ENCODE measurements at places on chromosomes 16 and 17.
A peak's percentile ranks its signal among the peaks of the same experiment; 100 is the strongest.

GRCh38 chr17:44024271-44024663 is 9.5 kb upstream of the TMEM101 start:
- DNase-seq = no peak

GRCh38 chr17:34850964-34851363 is 110.3 kb downstream of the CCT6B start:
- no peak for DNase-seq

GRCh38 chr17:33837281-33837680 is 417.8 kb upstream of the CCL2 start:
- no peak for DNase-seq

GRCh38 chr17:2716649-2717048 is 5.1 kb upstream of the CLUH start:
- DNase-seq = no peak

DNA sequence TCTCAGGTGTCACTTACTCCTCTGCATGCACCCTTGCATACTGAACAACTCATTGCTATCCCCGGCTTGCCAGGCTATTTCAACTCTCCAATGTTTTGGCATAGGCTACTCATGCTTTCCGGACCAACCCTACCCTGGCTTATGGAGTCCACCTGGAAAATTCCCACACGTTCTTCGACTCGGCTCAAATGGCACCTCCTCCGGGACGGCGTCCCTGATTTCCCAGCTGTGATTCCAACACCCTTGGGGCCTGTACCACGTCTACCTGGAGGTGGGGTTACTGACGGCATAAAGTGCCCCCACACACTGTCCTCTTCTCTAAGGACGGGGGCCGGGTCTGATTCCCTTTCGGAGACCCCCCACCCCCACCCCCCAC is 498 bp downstream of the SMYD4 start:
- DNase-seq = no peak

DNA sequence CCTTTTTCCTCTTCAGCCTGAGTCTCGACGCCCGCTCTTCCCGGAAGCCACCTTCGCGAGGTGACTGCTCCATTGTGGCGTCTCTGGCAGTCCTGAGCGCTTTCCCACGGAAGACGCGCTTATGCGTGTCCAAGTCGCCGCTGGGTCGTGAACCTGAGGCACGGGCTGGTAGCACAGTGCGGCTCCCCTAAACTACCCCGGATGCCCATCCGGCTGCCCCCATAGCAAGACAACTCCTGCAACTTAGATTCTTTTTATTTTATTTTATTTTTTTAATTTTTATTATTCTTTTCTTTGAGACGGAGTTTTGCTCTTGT is 2.1 kb upstream of the ESRP2 start:
- no peak for DNase-seq

DNA sequence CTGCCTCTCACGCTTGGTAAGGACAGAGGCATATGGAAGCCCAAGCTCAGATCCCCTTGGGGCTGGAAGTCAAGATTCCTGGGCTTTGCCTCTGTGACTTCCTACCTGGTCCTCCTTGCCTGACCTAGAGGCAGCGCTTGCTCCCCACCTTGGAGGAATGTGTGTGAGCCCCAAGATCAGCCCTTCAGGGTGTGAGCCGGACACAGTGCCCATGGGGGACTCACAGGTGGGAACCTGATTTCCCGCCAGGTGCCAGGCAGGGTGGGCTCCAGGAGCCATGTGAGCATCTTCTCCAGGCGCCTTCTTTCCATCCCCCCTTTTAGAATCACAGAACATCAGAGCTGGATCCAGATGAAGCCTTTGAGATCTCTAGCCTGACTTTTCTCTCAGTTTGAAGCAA is 10.2 kb downstream of the CD300LG start:
- no peak for DNase-seq

DNA sequence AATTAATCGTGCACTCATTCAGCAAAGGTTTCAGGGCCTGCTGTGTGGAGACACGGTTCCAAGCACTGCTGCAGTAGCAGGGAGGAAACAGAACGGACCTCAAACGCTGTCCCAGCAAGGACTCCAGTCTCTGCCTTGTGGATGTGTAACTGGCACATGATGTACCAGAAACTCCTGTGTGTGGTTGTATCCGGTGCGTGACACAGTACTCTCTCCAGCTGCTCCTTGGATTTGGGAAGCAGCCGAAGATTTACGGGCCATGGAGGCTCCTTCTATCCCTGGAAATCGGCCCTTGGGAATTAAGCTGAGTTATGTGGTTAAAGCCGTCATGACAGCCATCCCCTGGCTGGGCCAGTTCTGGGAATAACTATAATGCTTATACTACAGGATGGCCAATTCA is 8.5 kb upstream of the ANKRD11 start:
- no peak for DNase-seq

DNA sequence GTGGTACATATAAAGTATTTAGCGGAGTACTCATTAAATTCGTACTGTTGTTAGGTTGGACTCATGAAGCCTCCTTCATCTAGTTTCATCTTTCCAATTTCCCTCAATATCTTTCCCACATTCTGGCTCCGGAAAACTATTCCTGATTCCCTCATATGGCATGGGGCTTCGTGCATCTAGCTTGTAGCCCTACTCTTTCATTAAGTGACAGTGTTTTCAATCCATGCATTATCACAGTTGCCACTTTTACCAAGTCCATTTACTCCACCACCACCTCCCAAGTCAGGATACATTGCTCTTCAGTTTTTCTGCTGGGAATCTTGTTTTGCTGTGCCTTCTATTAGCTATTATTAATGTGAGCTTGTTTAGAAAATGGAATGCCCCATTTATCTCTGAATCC is 1032.1 kb upstream of the RBFOX1 start:
- no peak for DNase-seq

DNA sequence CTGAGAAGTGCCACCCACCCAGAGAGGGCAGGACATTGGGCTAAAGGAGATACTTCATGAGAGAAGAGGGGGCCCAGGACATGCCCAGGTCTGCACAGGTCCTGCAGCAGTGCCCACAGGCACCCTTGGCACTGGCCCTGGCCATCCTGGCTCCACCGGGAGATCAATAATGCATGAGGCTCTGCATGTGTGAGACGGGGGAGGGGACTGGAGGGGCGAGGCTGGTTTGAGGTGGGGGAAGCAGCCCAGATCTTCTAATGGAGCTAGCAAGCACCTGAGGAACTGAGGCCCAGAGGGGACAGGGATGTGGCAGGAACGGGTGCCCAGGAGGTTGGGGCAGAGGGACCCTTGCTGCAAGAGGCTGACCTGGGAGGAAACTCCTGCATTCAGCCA is 567 bp downstream of the OSBPL7 start:
- DNase-seq = no peak

- DNase-seq = no peak
Observed at GRCh38 chr17:42288803-42289610, 709 bp downstream of the STAT5A start.

DNA sequence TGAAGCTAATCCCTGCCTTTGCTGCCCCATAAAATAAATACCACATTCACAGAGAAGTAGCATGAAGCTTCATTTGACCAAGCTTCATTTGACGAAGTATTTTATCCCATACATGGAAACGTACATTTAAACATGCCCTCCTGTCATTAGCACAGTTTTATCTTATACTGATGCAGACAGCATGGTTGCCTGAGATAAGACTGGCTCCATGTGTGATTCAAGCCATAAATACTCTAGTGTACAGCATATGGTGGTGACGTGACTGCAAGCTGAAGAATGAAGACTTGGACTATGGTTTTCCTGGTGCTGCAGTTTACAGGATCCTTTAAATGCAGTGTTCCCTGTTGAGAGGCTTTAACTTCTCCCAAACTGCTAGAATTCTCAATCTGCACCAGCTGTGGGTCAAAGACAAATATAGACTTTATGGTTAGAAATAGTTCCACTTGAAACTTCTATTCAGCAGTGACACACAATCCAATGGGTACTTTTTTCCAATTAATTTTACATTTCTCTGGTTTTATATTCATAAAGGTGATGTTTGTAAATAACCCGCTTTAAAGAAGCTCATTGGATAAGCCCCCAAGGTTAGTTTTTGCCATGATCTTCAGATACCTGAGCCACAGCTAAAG is 64.9 kb downstream of the CYB561 start:
- DNase-seq = no peak

DNA sequence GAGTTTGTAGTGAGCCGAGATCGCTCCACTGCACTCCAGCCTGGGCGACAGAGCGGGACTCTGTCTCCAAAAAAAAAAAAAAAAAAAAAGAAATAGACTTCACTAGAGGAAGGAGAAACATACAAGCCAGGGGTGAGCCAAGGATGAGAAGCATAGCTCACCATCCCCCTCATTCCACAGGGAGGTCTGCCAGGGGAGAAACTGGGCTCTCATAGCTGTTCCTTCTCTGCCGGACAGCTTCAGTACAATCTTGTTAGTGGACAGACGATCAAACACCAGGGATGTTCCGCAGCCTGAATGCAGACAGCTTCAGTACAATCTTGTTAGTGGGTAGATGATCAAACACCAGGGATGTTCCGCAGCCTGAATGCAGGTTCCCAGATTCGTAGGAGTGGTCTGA is 509.6 kb downstream of the CDH13 start:
- DNase-seq = no peak

DNA sequence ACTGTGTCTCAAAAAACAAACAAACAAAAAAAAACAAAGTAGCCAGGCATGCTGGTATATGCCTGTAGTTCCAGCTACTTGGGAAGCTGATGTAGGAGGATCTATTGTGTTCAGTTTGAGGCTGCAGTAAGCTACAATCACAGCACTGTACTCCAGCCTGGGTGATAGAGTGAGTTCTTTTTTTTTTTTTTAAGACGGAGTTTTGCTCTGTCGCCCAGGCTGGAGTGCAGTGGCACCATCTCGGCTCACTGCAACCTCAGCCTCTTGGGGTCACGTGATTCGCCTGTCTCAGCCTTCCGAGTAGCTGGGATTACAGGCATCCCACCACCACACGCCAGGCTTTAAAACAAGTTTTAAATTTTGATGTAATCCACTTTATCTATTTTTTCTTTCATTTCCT is 80.2 kb upstream of the STAC2 start:
- DNase-seq = no peak

DNA sequence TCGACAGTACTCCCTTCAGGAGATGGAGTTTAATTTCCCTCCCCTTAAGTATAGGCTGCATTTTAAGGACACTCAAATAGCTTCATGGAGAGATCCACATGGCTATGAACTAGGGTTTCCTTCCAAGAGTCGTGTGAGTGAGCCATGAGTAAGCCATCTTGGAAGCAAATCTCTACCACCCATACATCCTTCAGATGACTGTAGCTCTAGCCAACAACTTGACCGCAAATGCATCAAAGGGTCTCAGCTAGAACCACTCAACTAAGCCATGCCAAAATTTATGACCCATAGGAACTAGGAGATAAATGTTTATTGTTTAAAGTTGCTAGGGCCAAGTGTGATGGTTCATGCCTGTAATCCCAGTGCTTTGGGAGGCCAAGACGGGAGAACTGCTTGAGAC is 43.4 kb downstream of the METTL16 start:
- no peak for DNase-seq

- peak; percentile 83 for DNase-seq
Observed at GRCh38 chr17:49496183-49496866, 1.2 kb downstream of the NGFR start.

- no peak for DNase-seq
Observed at GRCh38 chr16:78535098-78535497, 435.6 kb downstream of the WWOX start.

GRCh38 chr17:10120109-10120485 is 78.3 kb downstream of the GAS7 start:
- DNase-seq = no peak

GRCh38 chr17:44223541-44224071 is 4.1 kb upstream of the UBTF start:
- DNase-seq = no peak

- no peak for DNase-seq
Observed at GRCh38 chr17:15945527-15946191, 729 bp downstream of the ADORA2B start.

DNA sequence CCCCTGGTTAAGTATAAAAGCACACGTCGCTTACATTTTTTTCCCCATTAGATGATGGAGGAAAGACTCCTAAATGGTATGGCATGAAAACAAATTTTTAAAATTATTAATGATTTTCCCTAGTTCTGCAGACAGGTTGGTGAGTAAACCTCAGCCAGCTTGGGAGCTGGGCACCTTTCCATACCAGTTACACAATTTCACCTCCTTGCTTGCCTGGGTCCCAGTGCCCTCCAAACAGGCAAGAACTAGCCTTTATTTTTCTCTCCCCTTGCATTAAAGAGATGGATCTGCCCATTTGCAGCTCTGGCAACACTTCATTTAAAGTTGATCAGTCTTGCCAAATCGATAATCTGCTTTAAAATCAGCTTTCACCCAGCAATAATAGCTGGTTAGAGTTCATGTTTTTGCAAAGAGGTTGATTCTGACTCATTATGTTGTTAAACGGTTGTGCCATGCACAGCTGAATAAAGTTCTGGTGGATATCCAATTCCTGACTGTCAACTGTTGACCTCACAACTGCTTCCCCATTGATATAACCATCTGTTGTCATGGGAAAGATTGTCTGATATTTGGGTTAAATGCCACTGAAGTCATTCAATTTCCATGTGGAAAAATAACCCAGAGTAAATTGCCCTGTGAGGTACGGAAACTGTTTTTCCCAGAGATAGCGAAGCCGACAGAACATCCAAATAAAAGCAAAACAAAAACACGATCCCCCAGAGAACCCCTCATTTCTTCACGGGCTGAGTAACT is 1.3 kb downstream of the C17orf58 start:
- DNase-seq = no peak

- DNase-seq = no peak
Observed at GRCh38 chr17:8719291-8720246, 25.1 kb downstream of the CCDC42 start.

DNA sequence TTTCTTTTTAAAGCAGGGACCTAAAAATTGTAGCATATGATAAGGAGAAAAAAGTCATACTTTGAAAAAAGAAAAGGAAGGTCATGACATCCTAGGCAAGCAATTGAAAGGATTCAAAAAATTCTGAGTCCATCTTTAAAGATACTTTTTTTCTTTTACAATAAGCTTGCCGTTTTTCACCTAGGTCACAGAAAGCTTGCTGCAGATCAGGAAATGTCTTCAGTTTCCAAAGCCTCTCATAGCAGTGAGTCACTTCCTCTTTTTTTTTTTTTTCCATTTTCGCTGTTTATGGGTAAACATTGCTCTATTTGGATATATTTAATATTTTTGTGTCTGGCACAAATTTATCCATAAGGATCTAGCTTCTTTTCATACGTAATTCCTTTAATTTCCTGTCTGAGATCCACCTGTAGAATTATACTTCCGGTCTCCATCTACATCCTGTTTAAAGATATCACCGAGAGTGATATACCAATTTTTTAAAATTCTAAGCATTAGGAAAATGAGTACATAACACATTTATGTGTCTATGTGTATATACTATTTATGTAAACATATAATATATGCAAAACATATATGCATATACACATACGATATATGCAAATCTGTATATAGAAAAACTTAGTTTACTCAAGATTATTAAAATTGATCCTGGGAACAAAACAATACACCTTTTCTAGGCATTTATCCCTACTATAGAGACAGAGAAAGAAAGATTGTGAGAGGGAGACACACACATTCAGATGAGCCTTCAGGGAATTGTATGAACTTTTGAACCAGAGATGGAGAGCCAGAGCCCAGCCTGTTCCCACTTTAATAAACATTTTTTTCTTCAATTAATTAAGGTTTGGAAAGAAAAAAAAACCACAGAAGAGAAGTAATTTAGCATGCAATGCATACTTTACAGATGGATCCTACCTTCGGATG is 134.4 kb downstream of the SKAP1 start:
- DNase-seq = no peak

Measured in stimulated activated CD8-positive, alpha-beta memory T cell treated with anti-CD3 and anti-CD28 coated beads, Interleukin-7, amount 100 ng/mL, for 24 hours (primary cell).